ENCODE measurements at places on chromosomes 12 and 14. TPM values are rescaled to one million over a fixed set of nuclear protein-coding genes. Genes with fewer than 3 reads are reported as not detected.

ADAM21 gene
- 0.33 TPM for total RNA-seq

TEP1 gene
- 36.2 TPM for total RNA-seq

FOXG1 gene
- total RNA-seq, result not detected

PSEN1 gene
- 57.7 TPM for total RNA-seq

NTF3 gene
- 0.34 TPM for total RNA-seq

ACSM4 gene
- not detected for total RNA-seq
